ENCODE measurements at places on chromosomes 1 and 21.

GRCh38 chr1:17028662-17029188 is 17.0 kb upstream of the ATP13A2 start:
- no peak for DNase-seq

- DNase-seq: no peak
These were observed 616 bp downstream of the TAF12 start for GRCh38 chr1:28642056-28642846.

- DNase-seq: no peak
These were observed 39.7 kb downstream of the CHML start for GRCh38 chr1:241600496-241600901.

GRCh38 chr1:168136709-168137514 is at the start of gene GPR161:
GPR161 (minus strand) TSS chr1:168136930; CDS start chr1:168104850, 32,080 bp downstream.
- DNase-seq: peak; percentile 65

DNA sequence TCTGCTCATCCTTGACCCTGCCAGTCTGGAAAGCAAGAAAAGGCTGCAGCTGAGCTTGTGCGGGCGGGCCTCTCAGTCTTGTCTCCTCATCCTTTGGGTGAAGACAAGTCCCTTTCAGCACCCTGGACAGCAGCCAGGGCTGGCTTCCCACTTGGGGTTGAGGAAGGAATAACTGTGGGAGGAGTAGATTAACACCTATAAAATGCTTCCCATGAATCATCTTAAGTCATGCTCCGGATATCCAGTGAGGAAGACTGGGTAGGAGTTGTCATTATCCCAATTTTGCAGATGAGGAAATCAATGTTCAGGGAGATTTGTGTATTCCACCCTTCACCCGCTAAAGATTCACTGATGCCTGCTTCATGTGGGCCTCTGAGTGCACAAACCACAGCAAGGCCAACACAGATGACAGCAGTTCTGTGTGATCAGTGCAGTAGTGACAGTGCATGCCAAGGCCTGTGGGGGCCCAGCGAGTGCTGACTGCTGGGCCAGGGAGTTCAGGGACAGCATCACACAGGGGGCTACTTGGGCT is 20.1 kb upstream of the COL16A1 start:
- no peak for DNase-seq

- no peak for DNase-seq
These were observed 134.7 kb downstream of the KAZN start for GRCh38 chr1:14733048-14733778.

- DNase-seq: peak; percentile 30
These were observed 70.3 kb upstream of the CAMK1G start for GRCh38 chr1:209513226-209513625.

- DNase-seq: no peak
These were observed 22.9 kb downstream of the OVAAL start for GRCh38 chr1:180581635-180582039.

- DNase-seq: no peak
These were observed 27.6 kb downstream of the CTNNBIP1 start for GRCh38 chr1:9882296-9882944.

DNA sequence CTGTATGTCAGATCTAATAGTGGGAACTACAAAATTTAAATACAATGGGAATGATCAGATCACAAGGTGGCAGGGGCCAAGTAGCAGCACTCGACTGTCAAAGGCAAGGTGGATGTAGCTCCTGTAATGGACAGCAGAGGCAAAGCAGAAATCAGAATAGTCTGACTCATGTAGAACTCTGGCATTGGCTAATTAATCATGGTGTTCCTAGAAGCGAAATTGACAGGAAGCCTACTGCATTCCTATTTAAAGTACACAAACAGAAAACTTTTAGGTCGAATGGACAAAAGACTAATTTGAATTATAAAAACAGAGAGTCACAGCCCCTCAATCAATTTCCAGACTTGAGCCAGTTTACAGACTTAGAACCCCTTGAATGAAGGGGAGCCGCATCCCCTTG is 17.4 kb upstream of the IL12RB2 start:
- no peak for DNase-seq

- DNase-seq: no peak
These were observed 17.7 kb downstream of the CBR1 start for GRCh38 chr21:36087362-36088138.
